ENCODE measurements at places on chromosomes 1 and 21.
A peak's percentile ranks its signal among the peaks of the same experiment; 100 is the strongest.

GRCh38 chr1:34657849-34658248 is 97.0 kb upstream of the GJB5 start:
- DNase-seq: no peak

DNA sequence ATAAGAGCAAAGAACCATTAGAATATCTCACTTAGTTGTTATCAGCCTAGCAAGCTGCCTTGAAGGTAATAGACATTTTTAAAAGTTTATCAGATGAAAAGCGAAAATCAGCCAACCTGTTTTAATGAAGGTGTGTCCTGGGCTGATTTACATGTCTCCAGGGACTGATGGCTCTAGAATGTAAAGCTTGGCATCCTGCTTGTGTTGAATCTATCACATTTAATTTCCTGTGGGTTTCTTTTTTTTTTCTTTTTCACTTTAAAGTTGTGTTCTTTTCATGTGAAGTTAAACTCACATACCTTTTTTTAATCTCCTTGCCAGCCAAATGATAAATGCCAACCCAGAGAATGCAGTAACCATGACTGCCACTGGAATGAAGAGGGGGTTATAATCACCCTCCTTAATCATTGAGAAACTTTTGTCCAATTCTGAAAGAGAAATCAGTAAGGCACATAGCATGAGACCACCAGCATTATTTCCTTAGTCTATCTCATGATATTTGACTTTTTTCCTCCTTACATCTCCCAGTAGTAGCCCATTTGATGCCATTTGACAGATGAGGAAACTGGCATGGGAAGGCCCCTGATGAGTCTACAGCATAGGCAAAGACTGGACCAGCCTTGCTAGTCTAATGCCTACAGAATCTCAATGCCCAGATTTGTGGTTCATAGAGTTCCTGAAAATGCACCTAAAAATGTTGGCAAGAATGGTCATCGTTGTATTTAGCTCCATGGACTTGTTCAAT is 10.0 kb downstream of the SELL start:
- no peak for DNase-seq

DNA sequence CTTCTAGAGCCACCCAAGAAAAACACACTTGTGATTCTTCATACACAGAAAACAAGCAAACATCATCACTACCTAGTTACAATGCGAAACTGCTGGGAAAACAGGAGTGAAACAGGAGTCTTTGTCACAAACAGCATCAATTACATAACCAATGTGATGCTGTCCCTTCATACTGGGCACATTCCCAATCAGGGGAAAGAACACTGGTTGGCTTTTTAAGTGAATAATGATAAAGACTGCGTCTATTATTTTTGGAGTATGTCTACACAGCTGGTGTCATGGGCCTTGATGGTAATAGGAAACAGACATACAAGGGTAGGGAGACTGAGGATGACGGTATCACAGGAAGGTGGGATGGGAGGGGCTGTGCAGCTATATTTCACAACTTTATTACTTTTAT is 43.3 kb downstream of the SIPA1L2 start:
- DNase-seq: no peak

- no peak for DNase-seq
Observed at GRCh38 chr1:11384170-11384554, 94.8 kb upstream of the DISP3 start.

DNA sequence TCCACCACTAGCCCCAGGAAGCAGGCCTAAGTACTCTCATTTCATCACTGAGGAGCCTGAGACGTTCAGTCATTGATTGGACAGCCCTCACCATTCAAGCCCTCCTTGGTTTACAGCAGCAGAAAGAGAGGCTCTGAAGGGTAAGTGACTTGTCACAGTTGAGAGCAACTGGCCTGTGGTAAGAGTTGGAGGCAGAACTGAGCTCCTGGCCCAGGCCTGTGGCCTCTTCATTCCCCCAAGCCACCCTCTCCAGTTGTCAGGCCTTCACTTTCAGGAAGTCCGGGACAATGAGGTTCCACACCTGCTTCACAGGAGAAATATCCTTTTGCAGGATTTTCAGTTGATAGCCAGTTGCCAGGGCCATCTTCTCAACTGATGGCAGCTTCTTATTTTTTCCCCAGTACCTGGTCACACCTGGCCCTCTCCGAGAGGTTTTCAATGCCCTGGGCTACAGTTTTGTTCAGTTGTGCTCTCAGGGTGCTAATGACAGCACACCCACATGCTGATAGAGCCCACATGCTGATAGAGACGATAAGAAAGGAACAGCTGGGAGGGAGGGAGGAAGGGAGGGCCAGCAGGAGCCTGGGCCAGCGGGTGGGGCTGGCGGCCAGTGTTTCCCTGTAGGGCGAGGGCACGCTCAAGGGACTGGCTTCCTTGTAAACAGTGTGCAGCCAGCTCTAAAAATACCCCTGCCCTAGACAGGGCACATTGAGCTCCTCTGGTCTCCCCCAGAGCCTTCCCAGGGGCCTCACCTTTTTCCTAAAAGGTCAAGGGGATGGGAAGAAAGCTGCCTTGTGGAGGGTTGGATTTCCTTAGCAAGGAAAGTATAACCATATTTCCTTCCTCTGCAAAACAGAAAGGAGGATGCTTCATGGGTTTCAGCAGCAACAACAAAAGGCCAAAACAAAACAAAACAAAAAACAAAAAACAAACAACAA is 112.7 kb upstream of the JUN start:
- DNase-seq: no peak

DNA sequence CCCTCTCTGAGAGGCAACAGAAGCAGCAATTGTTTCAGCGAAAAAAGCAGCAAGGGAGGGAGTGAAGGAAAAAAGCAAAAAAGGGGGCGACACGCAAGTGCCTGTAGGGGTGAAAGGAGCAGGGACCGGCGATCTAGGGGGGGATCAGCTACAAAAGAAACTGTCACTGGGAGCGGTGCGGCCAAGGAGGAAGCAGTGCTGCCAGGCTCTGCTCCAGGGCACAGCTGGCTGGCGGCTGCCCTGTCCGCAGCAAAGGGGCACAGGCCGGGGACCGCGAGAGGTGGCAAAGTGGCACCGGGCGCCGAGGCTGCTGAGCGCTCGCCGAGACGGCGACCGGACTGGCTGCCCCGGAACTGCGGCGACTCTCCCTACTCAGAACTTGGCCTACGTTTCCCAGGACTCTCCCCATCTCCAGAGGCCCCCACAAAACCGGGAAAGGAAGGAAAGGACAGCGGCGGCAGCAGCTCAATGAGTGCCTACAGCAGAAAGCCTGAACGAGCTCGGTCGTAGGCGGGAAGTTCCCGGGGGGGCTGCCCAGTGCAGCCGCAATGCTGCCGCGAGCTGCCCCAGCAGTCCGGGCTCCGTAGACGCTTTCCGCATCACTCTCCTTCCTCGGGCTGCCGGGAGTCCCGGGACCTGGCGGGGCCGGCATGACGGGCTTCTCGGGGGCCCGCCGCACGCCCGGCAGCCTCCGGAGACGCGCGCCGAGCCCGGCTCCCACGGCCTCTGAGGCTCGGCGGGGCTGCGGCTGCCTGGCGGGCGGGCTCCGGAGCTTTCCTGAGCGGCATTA is 1.0 kb upstream of the CDKN2C start:
- DNase-seq: peak; percentile 59

- DNase-seq: no peak
Observed at GRCh38 chr1:95237981-95238703, 4.1 kb downstream of the RWDD3 start.

DNA sequence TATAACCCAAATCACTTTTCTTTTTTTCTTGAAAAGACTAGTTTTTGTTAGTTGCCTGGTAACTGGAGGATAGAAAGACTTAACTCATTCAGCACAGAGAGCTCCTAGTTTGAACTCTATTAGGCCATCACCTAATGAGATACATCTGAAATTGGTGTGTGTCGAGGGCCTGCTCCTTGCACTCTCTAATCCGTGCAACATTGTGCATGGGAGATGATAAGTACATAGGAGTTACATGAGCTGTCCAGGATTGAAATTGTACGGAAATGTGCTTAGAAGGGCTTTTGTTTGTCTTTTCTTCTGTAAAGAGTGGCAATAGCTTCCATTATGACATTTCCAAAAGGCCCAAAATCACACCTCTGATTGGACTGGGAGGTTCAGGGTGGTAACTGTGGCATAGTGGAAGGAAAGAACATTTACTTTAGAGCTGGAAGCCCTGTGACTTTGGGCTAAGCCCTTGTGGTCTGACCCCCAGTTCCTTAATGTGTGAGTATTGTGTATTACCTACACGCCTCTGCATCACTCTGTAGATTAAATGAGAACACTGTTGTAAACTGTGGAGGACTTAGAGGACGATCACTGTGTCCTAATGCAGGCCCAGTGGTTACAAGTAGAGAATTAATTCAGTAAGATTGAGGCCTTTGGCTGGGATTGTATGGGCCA is 71.2 kb downstream of the FGGY start:
- DNase-seq: no peak

- no peak for DNase-seq
Observed at GRCh38 chr1:21012937-21013336, 163.8 kb downstream of the EIF4G3 start.

- no peak for DNase-seq
Observed at GRCh38 chr1:243271996-243272395, 16.2 kb downstream of the SDCCAG8 start.

GRCh38 chr1:227901906-227902640 is 45.7 kb downstream of the WNT9A start:
- peak; percentile 16 for DNase-seq

DNA sequence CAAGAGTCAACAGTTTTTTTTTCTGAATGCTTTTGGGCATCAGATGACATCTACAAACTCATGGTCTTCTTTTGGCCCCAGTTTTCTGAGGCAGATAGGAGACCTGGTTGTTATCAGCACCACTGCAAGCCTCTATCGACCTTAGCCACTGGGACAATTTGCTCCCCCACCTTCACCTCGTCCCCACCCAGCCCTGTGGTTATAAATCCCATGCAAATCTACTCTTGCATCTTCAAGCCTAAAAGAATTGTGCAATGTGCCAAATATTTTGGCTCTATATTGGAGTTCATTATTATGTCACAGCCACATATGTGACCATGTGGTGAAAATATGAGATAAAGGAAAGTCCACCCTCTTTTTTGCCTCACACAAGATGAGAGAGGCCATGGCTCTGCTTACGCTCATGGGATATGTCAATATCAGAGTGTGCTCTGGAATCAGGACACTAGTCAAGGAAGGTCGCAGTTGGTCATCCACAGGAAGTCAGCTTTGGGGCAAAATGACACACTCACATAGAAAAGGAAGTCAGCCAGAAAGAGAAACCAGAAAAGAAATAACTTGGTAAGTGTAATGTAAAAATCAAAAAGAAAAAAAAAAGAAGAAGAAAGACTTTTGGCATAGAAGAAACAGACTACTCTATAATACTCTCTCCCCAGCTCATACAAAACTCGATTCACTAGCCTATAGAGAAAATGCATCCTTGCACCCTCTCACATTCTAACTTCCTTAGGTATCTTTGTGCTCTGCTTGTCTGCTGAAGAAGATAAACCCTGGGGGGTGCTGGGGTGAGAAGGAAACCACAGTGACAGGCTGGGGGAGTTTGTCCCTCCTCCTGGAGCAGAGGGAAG is 21.2 kb downstream of the SLC30A10 start:
- DNase-seq: no peak
